CD4-positive, alpha-beta T cell treated with Interleukin-21 for 1 hour (primary cell): ENCODE measurements at places on chromosomes 5 and 9.

GRCh38 chr9:97474372-97474925 lies 27.0 kb upstream of the TMOD1 start:
- no peak for DNase-seq

DNA sequence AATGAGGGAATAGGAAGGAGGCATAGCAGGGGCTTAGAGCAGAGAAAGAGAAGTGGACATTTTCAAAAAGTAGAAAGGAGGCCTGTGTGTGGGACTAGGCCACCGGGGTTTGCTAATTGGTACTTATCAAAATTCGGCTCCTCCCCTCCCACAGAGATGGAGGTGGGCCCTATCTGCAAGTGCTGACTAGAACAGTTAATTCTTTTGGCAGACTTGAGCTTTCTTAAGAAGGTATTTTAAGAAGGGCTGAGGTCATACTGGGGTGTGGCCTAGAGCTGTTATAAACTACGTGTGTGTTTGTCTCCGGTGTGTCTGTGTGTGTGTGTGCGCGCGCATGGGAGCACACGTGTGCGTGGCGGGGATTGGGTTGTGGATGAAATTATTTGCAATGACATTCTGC lies 1086.5 kb downstream of the EFNA5 start:
- no peak for DNase-seq

GRCh38 chr5:16090270-16090669 lies 89.3 kb downstream of the MARCHF11 start:
- DNase-seq = no peak

GRCh38 chr9:98326459-98327248 lies 71.2 kb upstream of the TBC1D2 start:
- no peak for DNase-seq

DNA sequence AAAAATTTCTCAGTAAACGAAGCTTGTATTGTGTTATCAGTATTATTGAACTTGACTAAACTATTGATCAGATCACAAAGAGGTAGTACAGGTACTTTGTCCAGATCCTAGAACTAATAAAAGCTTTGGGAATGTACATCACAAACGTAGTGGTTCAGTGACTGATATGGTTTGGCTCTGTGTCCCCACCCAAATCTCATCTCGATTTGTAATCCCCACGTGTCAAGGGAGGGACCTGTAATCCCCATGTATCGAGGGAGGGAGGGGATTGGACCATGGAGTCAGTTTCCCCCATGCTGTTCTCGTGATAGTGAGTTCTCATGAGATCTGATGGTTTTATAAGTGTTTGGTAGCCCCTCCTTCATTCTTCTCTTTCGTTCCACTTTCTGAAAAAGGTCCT lies 100.9 kb downstream of the ARRDC3 start:
- DNase-seq = no peak

GRCh38 chr9:25994605-25995004 lies 316.4 kb upstream of the TUSC1 start:
- no peak for DNase-seq

- DNase-seq = no peak
These were observed 2.8 kb upstream of the HEMGN start for GRCh38 chr9:97940741-97941140.
